CD4-positive, alpha-beta T cell treated with Interleukin-4 for 4 hours (primary cell): ENCODE measurements at places on chromosomes 12 and 14.

DNA sequence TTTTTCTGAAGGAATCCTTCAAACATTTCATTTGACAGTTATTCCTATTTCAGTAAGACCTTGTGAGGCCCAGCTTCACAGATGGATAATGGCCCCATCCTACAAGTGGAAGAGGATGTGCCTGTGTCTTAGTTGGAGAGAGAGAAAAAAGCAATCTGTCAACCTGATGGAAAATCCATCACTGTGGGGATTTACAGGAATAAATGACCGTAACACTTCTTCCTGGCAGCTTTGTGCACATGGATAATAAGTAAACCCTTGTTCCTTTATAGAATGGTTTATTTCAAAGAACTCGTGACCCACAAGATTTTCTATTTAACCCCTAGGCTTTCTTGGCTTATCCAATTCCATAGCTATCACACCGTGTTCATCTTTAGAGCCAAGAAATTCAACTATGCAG, 121.4 kb upstream of the PCED1B start:
- no peak for DNase-seq

DNA sequence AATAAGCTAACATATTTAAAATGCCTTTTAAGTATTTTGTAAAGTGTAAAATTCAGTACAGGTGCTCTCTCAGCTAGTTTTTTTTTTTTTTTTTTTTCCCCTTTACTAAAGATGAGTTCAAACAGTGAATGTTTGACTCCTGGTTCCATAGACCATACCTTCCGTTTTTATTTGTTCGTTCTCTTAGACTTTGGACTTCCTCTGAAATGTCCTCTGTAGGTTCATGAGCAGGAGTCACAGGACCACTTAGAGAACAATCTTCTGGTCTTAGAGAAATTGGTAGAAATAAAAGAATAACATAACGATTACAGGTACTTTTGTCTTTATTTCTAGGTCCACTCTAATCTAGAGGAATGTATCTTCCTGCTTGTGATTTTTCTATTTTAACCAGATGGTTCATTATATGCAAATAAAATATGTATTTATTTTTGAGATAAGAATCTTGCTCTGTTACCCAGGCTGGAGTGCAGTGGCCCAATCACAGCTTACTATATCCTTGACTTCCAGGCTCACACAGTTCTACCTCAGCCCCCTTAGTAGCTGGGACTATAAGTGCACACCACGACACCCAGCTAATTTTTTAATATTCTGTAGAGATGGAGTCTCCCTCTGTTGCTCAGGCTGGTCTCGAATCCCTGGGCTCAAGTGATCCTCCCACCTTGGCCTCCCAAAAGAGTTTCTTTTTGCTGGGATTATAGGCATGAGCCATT, 25.8 kb downstream of the STYX start:
- DNase-seq, result no peak

GRCh38 chr12:20494851-20495250, 126.5 kb downstream of the PDE3A start:
- DNase-seq, result no peak

DNA sequence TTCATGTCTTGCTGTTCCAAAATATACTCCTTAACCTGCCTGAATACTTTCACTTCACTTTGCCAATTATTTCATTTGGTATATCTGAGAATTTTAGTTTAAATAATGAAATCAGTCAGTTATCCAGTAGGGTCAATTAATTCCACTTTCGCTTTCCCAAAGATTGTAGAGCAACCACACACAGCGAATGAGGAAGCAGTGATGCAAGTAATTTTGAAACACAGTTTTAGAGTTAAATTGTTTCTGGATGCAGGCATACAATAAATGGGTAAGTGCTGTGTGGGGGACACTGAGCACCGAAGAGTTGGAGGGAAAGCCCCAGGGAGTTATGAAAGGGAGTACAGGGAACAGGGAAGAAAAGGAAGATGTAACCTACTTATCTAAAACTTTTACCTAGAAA, 62.8 kb downstream of the TSHR start:
- no peak for DNase-seq

DNA sequence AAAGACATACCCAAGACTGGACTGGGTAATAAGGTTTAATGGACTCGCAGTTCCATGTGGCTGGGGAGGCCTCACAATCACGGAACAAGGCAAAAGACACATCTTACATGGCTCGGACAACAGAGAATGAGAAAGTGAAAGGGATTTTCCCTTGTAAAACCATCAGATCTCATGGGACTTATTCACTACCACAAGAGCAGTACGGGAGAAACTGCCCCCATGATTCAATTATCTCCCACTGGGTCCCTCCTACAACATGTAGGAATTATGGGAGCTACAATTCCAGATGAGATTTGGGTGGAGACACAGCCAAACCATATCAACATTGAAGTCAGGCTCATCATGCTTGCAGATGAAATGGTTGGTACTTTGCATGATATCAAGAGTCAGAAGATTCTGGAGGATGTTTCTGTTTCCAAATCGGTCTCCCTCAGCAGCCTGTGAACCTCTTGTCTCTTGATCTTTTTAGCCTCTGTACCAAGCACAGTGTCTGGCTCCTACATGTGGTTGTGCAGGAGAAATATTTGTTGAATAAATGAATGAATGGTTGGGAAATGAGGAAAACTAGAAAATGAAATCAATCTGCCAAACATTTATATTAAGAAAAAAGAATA, 98.6 kb downstream of the VRK1 start:
- no peak for DNase-seq

- DNase-seq, result no peak
Observed at GRCh38 chr12:105296116-105297089, 34.1 kb upstream of the C12orf75 start.

DNA sequence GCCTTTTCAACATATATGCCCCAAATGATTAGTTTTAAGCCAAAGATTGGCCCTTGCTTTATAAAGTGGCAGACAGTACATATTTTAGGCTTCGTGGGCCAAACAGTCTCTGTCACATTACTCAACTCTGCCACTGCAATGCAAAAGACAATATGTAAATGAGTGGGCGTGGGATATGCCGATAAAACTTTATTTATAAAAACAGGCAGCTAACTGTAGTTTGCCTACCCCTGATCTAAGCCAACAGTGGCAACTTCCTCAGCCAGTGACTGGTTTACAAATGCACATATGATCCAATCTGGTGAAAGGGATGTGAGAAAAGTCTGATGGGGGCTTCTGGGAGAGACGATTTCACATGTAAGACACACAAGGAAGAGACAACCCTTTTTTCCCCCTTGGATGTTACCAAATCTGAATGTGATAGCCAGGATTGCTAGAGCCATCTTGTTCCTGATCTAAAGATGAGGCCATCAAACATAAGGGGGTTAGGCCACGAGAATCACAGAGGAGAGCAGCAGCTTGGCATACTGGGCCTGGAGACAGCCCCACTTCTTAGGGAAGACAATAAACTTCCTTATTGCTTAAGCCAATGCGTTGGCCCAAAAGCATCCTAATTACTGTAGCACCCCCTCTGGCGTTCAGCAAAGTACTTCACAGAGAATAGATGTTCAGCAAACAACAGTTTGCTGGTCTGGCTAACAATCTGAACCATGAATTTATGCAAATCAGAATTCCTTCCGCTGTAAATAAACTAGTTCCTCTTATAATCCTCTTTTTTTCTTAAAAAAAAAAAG, 75.2 kb upstream of the TMCC3 start:
- DNase-seq, result no peak

DNA sequence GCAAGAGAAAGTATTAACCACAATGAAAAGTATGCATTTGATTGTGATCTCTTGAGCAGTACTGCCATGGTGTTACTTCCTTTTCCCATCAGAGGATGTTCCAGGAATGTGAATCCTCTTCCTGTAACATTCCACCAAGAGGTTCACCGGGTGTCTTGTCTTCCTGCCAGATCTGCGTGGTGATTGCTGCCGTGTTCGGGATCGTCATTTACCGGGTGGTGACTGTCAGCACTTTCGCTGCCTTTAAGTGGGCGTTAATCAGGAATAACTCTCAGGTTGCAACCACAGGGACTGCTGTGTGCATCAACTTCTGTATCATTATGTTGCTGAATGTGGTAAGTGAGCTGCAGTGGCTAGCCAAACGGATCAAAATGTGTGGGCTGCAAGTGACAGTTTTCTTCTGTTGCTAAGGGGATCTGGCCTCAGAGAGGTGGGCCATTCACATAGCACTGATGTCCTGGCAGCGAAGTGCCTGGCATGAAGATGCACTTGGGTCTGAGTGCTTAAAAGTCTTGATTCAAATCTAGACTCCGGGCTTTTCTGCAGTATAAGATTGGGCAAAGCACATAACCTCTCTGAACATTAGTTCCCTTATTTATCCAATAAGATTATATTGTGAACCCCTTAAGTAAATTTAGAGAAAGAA, 123.4 kb downstream of the SLC5A8 start:
- no peak for DNase-seq

DNA sequence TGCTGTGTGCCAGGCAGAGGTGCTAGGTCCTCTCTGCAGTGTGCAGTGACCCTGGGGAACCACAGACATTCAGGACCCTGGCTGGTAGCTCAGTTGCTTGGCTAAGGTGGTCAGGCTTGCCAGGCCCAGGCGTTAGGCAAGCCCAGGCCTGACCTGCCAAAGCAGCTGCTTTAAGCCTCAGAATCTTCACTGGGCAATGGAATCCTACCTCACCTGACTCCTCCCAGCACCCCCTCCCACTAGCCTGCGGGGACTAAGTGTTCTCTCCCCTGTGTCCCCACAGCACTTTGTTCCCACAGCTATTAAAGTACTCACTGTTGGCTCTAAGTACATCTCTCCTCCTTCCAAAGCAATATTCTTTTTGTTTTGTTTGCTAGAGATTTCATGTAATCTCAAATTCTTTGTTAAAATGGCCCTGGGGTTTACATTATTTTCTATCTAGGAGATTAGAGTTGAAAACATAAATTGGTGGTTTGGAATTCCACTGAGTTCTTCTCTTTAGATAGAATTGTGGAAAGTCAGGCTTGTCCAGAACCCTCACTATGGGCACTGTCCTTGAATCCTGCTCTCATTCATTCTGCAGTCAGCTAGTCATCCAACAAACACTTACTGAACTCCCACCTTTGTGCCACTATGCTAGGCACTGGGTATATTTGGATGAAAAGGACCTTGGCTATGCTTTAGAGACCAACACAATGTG, 44.4 kb downstream of the DGLUCY start:
- no peak for DNase-seq

DNA sequence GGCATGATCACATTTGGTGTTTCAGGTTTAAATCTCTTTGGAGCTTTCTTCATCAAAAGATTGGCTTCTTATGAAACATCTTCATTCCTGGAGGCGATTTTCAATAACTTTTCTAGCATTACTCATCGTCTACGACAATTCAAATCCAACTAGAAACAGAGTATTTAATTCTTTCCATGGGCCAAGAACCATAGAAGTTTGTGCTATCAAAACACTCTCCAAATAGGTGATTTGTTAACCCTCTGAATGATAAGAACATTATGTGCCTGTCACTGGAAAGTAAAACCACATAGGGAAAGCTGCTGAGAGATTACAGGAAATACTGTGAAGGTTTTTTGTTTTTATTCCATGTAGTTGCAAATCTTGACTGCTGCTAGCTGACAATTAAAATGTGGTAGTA, 6.9 kb upstream of the DCN start:
- DNase-seq, result no peak

GRCh38 chr12:131776237-131776889, 51.8 kb upstream of the MMP17 start:
- DNase-seq, result no peak

GRCh38 chr12:26726956-26727355, 106.0 kb downstream of the ITPR2 start:
- no peak for DNase-seq

GRCh38 chr12:62817556-62818271, 117.2 kb downstream of the PPM1H start:
- no peak for DNase-seq
